Smooth muscle cell of the brain vasculature (primary cell): ENCODE measurements at places on chromosomes 7 and 10.

DNA sequence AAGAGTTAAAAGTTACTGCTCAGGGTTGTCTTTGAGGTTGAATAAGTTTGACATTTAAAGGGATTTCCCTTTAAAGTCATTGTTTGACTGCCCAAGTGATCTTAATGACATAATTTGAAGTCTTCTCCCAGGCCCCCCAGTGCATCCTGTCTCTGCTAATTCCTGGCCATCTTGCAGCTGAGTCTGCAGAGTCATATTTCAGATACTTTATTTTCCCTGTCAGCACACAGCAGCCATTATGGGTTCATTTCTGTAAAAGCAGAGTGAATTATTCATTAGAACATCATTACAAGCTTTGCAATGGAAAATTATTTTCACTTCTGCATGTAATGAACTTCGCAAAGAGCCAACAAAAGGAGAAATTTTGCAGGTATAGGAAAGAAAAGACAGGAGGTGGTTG is 536.6 kb downstream of the GALNT17 start:
- no peak for DNase-seq

DNA sequence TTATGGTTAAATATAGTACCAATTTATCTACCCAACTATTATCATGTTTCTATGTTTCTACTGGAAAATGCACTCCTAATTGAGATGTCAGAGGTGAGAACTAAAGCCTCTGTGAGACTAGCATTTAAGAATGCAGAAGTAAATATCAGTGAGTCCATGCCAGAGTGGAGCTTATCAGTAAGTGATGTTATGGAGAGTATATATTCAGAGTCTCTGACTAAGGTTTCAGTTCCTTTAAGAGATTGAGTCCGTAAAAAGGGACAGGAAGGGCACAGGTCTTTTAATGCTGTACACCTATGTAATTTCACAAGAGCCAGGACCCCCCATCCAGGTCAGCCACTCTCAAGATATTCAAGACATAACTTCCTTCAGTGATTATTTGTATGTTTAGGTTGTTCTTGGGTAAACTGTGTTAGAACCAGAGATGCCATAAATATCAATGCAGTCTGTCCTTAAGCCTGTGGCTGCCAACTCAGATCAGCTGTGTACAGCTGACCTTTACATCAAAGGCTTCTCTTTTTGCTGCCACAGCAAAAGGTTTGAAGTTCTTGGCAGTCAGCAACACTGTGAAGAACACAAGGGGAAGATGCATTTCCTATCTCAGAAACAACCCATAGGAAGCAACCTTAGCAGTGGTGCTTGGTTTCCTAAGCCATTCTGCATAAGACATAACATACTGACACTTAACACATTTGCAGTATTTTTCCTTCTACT is 244.8 kb downstream of the BICC1 start:
- DNase-seq = no peak

DNA sequence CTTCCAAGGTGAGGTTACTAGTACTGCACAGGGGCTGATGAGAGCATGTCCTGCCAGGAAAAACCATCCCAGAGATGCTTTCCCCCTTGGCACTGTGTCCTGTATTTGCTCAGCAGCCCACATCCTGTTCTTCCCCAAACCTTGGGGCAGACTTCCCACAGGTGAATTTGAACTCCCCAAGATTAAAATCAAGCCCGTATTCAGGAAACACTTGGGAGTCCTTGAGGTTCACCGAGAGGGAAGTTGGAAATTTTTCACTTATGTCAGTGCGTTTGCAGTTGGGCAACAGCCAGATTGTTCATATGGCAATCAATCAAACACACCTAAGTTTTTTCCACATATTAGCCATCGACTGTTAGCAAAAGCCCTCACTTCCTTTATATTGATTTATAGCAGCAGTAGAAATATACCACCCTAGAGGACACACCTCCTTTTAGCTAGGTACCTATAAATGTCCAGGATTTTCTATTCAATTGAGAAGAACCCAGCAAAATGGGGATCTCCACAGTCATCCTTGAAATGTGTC is at the start of gene DMBT1:
Gene DMBT1 (plus strand): TSS at position 476 of the 526 bp plus-strand sequence. CDS start 17 bp downstream, at position 493.
- no peak for DNase-seq

DNA sequence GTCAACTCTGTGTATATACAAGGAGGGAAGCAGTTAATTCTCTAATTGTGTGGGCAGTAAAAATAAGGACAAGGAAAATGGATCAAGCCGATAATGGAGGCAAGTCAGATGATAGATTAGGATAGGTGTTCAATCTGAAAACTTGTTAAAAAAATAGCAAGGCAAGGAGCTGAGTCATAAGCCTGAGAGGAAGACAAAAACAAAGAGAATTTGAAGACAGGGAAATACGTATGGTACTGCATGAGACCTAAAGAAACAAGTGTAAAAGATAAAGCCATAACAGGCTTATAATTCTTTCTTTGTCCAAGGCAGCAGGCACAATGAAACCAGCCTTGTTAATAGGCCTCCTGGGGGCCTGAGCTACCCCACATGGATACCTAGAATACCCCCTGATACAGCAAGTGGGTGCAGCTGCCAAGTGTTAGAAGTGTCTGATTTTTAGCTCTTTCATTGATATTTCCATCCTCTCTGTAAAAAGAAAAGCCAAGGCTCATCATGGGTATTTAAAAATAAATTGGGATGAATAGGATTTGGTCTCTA is 1570.6 kb upstream of the LRRTM3 start:
- DNase-seq = no peak

- DNase-seq = peak; percentile 46
These were observed 89.7 kb upstream of the RPA3 start for GRCh38 chr7:7808156-7808555.

GRCh38 chr10:124624006-124624405 is 120.2 kb downstream of the FAM53B start:
- no peak for DNase-seq

DNA sequence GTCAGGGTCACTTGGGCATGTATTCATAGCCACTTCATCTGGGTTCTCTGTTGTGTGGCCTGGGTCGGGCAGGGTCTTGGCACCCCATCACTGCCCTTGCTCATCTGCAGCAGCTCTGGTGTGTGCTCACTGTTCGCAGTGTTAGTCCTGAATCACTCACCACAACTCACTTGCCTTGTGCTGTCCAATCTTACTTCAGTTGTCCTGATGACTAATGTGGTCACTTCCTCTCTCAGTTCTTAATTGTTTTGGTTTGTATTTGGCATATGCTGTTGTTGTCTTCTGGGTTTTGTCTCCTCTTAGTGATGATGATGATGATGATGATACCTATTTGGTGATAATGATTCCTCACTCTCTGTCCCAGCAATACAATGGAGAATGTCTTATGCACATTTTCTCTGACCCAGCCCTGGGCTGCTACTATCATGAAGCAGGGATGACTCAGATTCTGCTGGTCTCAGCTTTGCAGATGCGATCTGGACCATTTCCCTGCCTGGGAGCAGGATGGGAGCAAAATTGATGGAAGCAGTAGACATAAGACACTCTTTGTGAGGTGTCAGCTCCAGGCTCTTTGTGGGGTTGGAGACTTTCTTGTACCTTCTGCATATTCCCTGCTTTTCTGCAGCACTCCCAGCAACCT is 17.0 kb downstream of the ADRA2A start:
- DNase-seq = no peak

- DNase-seq = no peak
These were observed 288.1 kb downstream of the PARD3 start for GRCh38 chr10:34526758-34527730.

DNA sequence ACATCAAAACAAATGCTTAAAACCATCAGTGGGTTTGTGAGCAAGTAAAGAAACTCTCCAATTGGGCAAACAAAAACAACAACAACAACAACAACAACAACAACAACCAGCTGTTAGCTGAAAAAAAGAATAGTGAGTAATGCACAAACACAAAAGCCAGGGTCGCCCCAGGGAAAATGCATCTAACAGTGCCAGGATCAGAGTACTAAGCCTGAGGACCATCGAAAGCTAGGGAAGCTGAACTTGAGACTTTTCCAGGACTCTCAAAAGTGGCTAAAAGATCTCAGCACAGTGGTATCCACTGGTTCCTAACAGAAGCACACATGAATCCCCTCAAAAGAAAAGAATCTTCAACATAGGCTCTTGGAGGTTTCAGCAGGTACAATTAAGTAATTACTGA is 83.3 kb downstream of the CPXM2 start:
- DNase-seq = no peak

DNA sequence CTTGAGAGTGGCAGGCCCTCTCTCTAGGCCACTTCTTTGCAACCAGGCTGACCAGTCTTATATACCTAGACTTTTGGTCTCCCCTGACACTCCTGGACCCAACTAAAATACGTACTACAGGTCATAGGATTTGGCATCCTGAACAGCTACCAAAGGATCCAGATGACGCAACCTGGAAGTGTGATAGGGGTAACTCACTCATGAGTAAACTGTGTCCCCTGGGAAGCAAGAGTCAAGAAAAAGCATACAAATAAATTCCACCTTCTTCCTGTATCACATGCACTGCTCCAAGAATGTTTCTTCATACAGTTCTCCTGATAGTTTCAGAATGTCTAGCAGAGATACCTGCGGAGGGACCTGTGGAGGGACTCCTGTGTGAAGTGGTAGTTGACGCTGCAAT is 172.3 kb downstream of the MDFIC start:
- DNase-seq = no peak

DNA sequence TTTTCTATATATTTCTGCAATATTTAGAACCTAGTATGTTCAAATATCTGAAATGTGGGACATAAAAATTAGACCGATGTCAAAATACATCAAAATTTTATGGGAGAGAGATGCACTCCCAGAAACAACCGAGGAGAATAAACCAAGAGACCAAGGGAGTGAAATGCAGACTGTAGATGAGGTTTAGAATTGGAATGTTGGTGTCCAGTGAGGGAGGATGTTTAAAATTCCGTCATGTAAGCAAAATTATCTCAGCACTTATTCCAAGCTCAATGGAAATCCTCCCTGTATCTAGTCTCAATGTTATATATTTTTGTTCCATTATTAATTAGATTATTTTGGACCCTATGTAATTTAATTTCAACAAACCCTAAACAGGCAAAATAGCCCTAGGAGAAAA is 61.9 kb upstream of the MAGI2 start:
- DNase-seq = no peak

GRCh38 chr7:3892686-3893085 is 591.6 kb downstream of the SDK1 start:
- DNase-seq = no peak

- no peak for DNase-seq
These were observed 3.7 kb downstream of the WDR37 start for GRCh38 chr10:1059902-1060301.

DNA sequence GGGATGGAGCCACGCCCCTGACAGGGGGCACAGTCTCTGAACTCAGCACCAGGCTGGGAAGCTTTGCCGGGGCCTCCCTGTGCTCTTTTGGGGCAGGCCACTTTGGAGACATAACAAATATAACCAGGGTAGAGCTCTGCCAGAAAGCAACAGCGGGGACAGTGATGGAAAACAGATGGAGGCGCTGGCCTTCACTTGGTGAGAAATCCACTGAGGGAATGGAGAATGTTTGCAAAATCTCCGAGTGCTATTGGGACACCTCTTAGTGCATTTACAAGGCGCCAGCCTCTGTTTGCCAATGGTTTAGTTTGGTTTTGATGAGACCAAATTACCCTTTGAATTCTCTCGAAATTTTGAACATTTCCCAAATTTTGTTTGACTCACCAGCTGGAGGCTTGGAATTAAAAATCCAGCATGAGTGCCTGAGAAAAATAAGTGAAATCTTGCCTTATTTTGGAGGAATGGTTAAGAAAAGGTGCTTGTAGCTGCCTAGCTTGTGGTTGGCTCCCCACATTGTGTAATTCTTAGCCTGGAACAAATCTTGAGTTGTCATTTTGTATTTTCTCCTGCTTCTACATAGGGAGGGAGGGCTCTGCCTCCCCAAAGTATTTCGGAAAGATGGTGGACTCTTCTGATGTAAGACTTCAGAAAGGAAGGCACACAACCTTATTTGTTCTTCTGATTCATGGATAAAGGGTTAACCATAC is 980.5 kb downstream of the LRMDA start:
- DNase-seq = no peak

- DNase-seq = no peak
These were observed 212.6 kb downstream of the PTPRN2 start for GRCh38 chr7:158375034-158375433.

GRCh38 chr7:79590391-79590790 is 136.9 kb upstream of the MAGI2 start:
- DNase-seq = no peak

DNA sequence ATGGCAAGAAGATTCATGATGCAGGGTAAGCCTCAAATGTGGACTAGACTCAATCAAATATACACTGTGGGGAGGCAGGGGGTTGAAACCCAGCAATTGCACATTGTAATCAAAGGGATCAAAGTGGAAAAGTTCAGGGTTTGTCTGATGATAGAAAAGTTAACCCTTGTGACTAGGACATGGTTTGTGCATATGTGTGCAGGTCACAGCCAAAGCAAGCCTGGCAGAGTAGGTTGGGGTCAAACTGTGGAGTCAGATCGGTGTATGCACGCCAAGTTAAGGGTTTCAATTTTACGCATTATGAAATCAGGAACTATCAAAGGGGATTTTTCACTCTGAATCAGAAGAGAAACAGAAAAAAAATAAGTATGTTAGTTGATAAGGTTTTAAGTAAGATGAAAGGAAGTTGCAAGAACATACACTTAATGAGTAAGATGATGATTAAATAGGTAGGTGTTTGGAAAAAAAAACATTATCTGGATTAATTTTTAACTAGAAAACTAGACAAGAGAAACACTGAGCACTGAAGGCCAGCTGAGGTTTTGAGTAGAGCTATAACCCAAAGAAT is 188.3 kb downstream of the DGKB start:
- DNase-seq = no peak

DNA sequence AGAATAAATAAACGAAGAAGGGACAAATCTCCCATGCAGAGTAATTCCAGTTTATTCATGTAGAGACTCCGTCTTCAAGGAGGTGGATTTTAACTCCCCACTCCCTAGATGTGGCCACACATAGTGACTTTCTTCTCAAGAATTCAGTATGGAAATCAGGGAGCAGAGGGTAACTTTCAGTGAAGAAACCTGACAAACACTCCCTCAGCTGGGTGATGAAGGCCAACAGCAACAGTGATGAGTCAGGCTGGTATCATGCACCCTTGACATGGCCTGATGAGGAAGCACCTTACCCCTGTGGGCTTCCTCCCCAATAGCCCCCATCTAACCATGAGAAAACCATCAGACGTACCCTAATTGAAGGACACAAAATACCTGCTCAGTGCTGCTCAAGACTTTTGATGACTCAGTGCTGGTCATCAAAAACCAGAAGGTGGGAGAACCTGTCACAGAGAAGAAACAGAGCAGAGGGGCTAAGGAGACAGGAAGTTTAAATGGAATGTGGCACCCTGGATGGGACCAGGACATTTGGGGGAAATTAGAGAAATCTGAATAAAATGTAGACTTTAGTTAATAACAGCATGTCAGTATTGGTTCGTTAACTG is 50.6 kb downstream of the ADAMTS14 start:
- no peak for DNase-seq

- DNase-seq = no peak
These were observed 135.1 kb downstream of the VPS50 start for GRCh38 chr7:93367254-93367653.

GRCh38 chr7:51240868-51241267 is 75.7 kb downstream of the COBL start:
- DNase-seq = no peak

GRCh38 chr10:79136236-79137005 is 67.7 kb downstream of the ZMIZ1 start:
- DNase-seq = no peak
